ENCODE measurements at places on chromosomes 6 and 20.

- no peak for DNase-seq
Measured at GRCh38 chr6:149985481-149985937, 21.8 kb downstream of the ULBP1 start.

GRCh38 chr20:50534567-50534966 lies 24.4 kb downstream of the PTPN1 start:
- DNase-seq, result no peak

DNA sequence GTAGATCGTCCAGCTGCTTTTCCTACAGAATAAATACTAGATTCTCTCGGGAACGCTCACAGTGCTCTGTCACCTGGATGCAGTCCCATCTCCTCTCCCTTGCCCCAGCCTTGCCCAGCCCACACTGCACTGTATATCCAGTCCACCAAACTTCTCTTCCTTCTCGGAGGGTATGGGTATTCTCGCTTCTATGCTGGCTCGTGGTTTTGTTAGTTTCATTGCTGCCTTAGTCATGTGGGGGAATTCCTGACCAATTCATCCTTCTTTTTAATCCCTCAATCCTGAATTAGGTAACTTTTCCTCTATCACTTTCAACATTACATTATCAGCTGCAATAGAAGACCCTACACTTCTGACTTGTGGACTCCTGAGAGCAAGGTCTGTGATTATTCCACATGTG lies 252.4 kb downstream of the GMDS start:
- no peak for DNase-seq

GRCh38 chr6:158996856-158997255 lies 3.1 kb downstream of the RSPH3 start:
- peak; percentile 86 for DNase-seq

- no peak for DNase-seq
Measured at GRCh38 chr6:167405778-167406532, 81.1 kb downstream of the TTLL2 start.

GRCh38 chr6:166555086-166555485 lies 31.4 kb downstream of the RAMACL start:
- DNase-seq, result no peak

- no peak for DNase-seq
Measured at GRCh38 chr6:45477278-45477677, 99.5 kb upstream of the SUPT3H start.

DNA sequence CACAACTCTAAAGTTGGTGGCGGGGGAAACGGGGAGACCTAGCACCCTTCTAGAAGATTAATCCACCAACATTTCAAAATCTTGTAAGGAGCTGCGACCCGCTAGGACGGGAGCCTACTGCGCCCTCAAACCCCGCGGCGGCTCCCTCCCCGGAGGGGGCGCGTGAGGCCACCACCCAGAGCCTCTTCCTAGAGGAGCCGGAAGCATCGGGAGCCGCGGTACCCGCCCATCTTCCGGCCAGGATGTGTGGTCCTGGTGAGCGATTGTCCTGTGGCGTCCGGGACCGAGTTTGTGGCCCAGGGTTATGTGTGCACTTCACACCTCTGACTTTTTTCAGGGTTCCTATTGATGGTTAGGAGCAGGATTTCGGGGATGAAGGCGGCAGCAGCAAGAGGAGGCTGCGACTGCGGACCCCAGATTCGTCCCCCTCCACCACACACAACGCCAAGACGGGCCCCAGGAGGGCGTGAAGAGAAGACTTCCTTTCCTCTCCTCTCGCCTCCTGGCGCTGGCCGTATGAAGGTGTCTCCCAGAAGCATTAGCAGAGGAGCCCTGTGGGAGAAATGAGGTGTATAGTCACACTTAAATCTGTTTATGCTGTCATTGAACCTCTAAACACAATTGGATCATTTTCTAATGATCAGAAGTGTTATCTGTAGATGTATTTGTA lies 10.7 kb downstream of the ZNF165 start:
- no peak for DNase-seq

DNA sequence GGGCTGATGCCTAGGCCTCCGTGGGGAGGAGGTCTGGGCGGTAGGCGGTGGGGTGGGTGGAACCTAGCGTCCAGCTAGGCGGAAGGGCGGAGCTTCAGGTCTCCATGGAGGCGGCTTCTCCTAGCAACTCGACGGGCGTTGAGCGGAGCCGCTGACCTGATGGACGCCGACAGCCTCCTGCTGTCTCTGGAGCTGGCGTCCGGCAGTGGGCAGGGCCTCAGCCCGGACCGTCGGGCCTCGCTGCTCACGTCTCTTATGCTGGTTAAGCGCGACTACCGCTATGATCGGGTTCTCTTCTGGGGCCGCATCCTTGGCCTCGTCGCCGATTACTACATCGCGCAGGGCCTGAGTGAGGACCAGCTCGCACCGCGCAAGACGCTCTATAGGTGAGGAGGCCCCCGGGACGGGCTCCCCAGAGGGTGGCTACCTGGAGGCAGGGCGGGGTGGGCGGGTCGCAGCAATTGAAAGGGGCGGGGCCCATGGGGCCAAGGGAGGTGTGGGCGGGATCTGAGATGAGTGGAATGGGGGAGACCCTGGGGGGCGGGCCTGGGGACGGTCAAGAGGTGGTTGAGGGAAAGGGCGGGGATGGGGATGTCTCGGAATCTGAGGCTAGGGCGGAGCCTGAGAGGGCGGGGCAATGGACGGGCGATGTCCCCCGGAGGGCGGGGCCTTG lies at the start of gene RSPH9:
TSS of gene RSPH9 (plus strand) at position 97 of the 673 bp plus-strand sequence. CDS start at position 160, 63 bp downstream.
- DNase-seq, result peak; percentile 61

- peak; percentile 32 for DNase-seq
Measured at GRCh38 chr6:169997930-169998218, 246.5 kb downstream of the ERMARD start.

DNA sequence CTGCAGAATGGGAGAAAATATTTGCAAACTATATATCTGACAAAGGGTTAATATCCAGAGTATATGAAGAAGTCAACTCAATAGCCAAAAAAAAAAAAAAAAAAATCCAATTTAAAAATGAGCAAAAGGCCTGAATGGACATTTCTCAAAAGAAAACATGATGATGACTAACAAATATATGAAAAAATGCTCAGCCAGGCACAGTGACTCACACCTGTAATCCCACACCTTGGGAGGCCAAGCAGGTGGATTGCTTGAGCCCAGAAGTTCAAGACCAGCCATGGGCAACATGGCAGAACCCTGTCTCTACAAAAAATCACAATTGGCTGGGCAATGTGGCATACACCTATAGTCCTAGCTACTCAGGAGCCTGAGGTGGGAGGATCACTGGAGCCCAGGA lies 2.1 kb upstream of the ECHDC1 start:
- no peak for DNase-seq

GRCh38 chr20:57934007-57934805 lies 224.4 kb upstream of the PMEPA1 start:
- no peak for DNase-seq

GRCh38 chr6:144660561-144661115 lies 375.5 kb downstream of the UTRN start:
- DNase-seq, result no peak

DNA sequence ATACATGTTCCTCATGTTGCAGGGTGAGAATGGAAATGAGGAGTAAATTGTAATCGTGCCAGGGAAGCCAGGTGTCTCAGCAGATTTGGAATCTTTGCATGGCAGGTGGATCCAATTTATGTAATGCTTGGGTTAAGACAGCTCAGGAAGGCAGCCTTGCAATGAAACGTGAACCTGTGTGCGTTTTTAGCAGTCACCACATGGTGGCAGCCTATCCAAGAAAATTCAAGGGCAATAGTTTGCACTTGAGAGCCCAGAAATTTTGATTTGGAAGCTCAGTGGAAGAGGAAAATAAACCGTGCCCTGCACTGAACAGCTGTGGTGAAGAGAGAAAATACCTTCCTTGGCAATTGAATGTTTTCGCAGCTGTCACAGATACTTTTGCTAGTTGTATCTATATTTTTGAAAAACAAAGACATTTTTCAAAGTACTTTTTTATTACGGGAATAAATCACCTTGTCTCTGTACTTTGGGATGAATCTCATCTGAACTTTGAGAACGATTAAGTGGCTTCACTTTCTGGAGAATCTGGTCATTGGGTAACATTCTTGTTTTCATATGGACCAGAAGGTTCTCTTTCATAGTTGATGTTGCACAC lies 26.5 kb downstream of the MTHFD1L start:
- peak; percentile 78 for DNase-seq

- no peak for DNase-seq
Measured at GRCh38 chr20:38209736-38210405, 44.8 kb upstream of the TGM2 start.

GRCh38 chr6:96786336-96786735 lies 50.9 kb downstream of the GPR63 start:
- peak; percentile 20 for DNase-seq

GRCh38 chr6:138115877-138116660 lies 8.8 kb upstream of the PERP start:
- peak; percentile 87 for DNase-seq

DNA sequence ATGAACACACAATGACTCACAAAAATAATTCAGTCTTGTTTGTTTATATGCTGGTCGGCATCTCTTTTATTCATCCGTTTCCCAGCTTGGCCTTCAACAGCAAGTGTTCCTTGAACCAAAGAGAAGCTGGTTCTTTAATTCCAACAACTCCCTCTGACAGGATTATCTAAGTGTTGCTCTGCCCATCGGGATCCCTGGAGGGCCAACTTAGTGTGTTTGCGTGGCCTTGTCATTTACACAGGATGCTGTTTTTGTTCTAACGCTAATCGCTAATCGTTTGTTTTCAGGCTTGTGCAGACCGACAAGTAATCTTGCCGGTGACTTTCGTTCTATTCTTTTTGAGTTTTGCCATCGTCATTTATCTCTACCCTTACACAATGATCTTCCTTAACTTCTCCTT lies 267.4 kb upstream of the EXOC2 start:
- no peak for DNase-seq

DNA sequence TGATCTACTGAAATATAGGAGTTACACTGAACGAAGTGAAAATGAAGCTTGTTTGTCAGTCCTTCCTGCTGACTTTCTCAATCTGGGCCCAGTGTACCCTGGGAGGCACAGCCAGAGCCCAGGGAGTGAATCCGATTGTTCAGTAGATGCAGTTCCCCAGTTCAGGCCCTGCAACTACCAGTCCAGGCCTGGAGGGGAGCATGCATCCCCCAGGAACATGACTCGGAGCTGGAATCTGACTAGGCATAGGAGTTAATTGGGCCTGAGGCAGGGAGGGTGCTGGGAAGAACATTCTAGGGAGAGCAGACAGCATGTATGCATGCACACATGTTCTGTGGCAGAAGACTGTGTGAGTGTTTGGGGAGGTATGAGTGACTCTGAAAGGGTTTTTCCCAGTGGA lies 42.1 kb downstream of the PHACTR3 start:
- no peak for DNase-seq

DNA sequence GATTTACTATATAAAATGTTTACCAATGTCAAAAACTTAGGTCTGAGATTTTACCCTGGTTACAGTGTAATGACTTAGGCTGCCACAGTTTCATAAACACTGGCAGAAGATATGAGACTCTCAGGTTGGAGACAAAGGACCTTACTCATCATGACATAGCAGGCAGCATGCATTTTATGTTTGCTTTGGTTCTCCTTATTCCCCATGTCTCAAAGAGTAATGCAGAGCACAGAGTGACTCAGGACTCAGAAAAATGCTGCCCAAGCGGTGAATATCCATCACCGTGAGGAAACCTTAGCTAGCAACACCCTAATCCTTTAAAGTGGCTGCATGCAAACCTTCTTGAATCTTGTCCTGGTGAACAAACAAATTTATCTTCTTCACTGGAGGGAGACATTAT lies 112.1 kb upstream of the EYS start:
- DNase-seq, result no peak

GRCh38 chr20:43915211-43916072 lies 790 bp downstream of the TOX2 start:
- no peak for DNase-seq

GRCh38 chr6:9732056-9732455 lies 682.8 kb downstream of the TFAP2A start:
- DNase-seq, result no peak

GRCh38 chr6:149231778-149232177 lies 85.7 kb upstream of the TAB2 start:
- no peak for DNase-seq

DNA sequence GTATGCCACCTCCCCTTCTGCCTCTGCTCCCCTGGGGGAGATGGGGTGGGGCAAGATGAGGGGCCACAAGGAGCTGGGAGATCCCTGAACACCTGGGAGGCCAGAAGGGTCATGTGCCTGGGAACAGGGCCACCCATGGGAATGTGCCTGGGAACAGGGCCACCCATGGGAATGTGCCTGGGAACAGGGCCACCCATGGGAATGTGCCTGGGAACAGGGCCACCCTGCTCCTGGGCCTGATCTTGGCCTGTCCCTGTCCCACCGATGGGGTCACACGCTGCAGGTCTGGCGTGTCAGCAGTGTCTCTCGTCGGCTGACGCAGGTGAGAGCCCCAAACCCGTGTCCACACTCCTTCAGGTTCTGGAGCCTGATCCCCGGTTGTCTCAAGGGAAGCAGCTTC lies 4.4 kb downstream of the RGS19 start:
- no peak for DNase-seq

DNA sequence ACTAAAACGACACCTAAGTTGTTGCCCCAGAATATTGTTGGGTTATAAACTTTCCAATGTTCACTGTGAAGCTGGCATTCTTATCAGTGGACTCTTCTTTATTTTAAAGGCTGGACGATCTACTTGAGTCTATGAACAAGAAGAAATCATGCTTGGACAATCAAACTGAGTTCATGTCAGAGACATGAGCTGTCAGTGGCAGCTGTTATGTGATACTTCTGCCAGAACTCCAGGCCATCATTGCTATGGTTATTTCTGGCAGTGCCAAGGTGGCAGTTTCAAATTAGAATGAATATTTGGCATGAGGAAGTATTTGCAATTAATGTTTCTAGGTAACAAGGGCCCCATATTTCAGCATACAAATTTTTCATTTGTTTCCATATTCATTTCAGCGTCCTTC lies 417.3 kb downstream of the LMBRD1 start:
- no peak for DNase-seq

GRCh38 chr6:34315256-34315655 lies 66.5 kb upstream of the SMIM29 start:
- no peak for DNase-seq

DNA sequence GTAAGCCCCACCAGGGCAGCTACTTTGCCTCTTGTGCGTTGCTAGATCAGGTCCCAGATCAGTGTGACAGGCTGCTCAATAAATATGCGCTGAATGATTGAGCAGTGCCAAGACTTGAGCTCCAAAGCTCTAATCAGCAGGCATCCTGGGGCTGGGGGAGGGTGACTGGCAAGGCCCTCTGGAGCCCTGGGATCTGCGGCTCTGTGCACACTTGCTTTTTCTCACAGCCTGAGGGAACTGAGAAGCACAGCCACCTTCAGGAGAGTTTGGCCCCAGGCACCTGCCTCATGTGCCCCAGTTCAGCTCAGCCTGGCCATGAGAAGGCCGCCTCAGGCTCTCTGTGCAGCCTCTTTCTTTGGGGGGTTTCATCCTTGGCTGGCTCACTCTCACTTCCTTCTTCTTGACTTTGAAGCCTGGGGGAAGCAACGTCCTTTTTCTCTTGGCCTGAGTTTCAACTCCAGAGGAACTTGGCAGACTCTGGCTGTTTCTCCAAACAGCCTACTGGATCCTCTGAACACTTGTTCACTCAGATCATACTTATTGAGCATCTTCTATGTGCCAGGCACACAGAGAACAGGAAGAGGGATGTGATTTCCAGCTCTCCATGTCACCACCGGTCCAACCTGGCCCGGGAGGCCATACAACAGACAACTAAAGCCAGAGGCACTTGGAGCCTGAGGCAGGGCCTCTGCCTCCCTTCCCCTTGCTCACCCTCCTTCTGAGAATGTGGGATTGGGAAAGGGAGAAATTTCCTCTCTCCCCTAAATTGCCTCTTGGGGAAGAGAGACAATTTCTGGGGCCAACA lies 114.0 kb downstream of the VEGFA start:
- peak; percentile 69 for DNase-seq

All from inflammatory macrophage treated with lipopolysaccharide for 1 hour (primary cell).